ENCODE measurements at places on chromosomes 1 and 21.

DNA sequence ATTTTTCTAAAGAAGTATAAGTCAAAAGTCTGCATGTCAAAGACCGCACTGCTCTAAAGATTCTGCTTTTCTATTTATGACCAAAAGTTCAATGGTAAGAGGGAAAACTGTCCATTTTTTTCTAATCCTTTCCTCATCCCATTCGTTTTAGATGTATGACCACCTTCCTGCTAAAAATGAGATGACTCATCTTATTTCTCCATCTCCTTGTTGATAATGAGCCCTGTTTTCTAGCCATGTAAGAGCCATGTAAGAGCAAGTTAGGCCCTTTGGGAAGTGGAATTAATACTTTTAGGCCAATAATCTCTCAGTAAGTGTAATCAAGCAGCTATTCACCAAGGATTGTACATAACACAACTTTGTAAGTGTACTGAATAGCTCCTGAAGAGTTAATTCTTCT is 475.6 kb upstream of the B3GALT2 start:
- DNase-seq = peak; percentile 16

DNA sequence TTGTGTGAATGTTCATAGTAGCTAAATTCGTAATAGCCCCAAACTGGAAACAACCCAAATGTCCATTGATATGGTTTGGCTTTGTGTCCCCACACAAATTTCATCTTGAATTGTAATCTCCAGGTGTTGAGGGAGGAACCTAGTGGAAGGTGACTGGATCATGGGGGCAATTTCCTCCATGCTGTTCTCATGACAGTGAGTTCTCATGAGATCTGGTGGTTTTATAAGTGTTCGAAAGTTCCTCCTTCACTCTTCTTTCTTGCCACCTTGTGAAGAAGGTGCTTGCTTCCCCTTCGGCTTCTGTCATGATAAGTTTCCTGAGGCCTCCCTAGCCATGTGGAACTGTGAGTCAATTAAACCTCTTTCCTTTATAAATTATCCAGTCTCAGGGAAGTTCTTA is 11.3 kb downstream of the UBE2G2 start:
- no peak for DNase-seq

- no peak for DNase-seq
These were observed at the start of gene WNT3A for GRCh38 chr1:228006786-228007048. Gene WNT3A (plus strand): TSS chr1:228006998. CDS start chr1:228007129, 131 bp downstream.

GRCh38 chr1:96416701-96417444 is 304.7 kb upstream of the PTBP2 start:
- no peak for DNase-seq

- no peak for DNase-seq
These were observed 351.9 kb downstream of the S1PR1 start for GRCh38 chr1:101588677-101589076.

GRCh38 chr1:238252033-238252802 is 361.5 kb upstream of the ZP4 start:
- peak; percentile 30 for DNase-seq

- DNase-seq = no peak
These were observed 196.7 kb upstream of the DAB1 start for GRCh38 chr1:57620605-57621004.

GRCh38 chr1:50959303-50959912 is 659 bp downstream of the FAF1 start:
- no peak for DNase-seq

GRCh38 chr1:167650269-167651160 is 20.5 kb downstream of the RCSD1 start:
- no peak for DNase-seq

DNA sequence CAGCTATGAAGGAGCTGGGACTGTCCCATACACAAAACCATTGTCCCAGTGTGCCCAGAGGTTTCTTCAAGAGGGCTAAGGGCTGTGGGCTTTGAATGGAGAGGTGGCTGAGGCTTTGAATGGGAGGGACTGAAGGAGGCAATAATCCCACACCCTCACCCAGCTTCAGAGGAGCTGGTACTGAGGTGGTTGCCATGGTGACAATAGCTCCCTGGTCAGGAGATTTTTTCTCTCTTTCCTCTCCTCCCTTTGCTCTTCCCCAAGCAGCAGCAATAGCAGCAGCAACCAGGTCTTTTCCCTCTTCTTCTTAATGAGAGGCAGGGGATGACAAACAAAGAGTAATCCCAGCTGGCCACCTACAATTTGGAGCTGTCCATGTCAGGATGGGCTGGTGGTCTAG is 1.6 kb downstream of the HPCAL4 start:
- DNase-seq = no peak

DNA sequence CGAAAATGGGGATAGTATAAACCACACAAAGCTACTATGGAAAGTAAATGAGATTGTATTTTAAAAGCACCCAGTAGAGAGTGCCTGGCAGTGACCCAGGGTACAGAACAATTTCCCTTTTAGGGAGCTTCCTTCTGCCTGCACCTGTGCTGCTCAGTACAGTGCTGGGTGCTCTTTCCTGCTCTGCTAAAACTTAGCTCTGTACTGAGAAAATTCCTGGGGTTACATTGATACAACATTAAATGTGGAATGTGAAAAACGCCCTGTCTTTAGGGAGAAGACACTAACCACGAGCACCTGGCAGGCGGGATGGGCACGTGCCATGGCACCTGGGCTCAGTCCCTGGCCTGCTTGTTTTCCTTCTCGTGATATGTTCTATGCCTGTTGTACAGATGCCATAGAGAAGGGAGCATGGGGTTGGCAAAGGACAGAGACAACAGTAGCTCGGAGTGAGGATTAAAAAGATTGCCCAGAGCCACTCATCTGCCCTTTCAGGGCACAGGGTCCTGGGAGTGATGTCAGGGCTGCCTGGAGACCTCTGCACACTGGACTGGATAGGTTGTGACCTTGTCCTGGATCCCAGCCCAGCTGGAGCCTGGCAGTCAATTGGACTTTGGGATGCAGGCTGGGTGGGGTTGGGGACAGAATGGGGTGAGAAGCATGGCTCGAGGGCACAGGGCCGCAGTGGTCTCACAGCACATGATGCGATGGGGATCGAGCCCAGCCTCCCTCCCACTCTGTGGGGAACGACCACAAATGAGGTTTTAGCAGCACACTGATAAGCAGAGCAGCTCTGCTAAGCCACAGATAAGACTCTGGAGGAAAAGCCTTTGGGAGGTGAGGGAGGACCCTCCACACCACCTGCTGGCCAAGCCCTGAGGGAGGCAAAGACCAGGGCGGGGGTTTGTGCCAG is 4.2 kb downstream of the SPATA46 start:
- DNase-seq = no peak

GRCh38 chr1:6081901-6082300 is 36.2 kb downstream of the KCNAB2 start:
- DNase-seq = no peak

- peak; percentile 36 for DNase-seq
These were observed 296.7 kb upstream of the PTBP2 start for GRCh38 chr1:96424877-96425276.

GRCh38 chr1:160432371-160432786 is 32.0 kb downstream of the VANGL2 start:
- no peak for DNase-seq

- no peak for DNase-seq
These were observed 73.5 kb downstream of the KAZN start for GRCh38 chr1:14672005-14672404.

DNA sequence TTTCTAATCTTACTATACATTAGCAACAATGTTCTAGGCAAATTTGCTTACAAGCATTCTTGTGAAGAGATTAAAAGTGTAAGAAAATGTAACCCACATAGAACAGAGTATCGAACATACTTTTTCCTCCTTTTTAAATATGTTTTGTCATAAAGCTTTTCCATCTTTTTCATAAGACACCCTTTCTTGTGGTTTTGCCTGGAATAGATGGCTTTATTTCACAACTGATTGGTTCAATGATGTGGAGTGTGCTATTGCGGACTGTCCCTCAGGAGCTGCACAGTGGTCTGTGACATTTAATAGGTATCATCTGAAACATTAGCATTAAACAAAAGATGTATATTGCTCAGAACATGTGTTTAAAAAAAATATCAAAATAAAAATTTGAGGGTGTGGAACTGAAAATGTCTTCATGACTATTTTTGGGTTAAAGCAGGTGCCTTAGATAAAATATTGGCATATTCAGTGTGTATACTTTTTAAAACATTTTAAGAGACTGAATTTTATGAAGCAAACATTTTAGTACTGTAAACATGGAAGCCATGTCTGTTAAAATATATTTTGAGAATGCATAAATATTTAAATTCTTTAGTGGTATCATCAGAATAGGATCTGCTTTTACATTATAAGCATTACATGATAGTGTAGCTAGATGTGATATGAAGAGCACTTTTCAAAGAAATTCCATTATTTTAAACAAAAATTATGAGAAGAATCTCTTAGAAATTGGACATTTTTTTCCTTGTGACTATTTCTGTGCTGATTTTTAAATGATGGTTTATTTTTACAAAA is 48.3 kb upstream of the C1orf146 start:
- no peak for DNase-seq

DNA sequence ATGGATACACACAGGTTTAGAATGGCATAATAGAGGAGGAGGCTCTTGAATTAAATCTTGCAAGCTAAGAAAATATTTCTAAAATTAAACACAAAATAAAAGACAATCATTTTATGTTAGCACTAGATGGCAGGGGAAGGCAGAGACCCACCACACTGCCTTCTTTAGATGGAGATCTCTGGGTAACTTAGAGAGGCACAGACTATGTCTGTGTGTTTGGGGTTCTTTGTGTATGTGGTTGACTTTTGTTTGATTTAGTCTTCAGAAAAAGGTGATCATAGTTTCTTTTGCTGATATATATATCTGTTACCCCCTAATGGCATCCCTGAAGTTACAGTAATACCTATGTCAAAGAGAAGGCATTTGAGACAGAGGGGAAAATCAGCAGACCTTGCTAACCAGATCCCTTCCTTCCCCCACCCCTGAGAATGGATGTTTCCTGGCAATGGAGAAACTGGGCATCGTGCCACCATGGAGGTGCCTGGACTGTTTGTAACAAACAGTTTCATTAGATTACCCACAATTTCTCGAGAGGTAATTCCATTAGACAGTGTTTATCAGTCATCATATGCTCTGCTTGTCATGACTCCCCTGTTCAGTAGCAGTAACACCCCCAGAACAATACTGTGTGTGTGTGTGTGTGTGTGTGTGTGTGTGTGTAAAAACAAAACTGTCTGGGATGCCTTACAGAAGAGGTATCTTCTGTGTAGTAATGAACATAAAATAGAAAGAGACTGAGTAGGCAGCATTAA is 228.3 kb upstream of the DEPDC1 start:
- DNase-seq = no peak

DNA sequence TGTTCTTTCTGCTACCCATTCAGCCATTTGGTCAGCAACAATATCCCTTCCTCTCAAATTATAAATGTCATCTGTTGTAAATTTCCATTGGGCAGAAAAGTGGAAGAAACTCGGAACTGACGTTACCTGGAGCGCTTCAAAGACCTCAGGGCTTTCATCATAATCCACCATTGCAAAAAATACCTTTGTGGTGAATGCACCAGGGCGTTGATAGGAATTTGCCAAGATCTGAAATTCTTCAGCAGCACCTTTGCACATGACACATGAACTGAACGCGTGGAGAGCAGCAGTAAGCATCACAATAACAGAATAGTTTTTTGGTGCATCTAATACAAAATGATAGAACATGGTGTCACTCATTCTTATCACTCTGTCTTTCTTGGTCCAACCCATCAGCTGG is 3.1 kb upstream of the TEKT2 start:
- DNase-seq = no peak

DNA sequence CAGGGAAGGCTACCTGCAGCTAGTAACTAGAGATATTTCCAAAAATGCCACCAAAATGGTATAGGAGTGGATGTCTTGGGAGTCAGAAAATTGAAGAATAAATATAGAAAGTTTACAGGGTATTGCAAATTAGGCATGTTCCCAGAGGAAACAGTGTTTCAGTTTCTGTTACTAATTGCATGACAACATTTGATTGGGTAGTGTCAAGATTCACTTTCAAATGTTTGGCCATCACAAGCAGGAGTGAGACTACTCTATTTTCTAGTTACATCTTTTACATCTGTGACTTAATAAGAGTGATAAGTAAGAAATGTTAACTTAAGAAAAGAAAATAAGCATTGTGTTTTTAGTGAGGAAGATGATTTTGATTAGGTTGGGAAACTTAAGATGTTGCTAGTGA is 30.2 kb downstream of the AMY1C start:
- DNase-seq = no peak

DNA sequence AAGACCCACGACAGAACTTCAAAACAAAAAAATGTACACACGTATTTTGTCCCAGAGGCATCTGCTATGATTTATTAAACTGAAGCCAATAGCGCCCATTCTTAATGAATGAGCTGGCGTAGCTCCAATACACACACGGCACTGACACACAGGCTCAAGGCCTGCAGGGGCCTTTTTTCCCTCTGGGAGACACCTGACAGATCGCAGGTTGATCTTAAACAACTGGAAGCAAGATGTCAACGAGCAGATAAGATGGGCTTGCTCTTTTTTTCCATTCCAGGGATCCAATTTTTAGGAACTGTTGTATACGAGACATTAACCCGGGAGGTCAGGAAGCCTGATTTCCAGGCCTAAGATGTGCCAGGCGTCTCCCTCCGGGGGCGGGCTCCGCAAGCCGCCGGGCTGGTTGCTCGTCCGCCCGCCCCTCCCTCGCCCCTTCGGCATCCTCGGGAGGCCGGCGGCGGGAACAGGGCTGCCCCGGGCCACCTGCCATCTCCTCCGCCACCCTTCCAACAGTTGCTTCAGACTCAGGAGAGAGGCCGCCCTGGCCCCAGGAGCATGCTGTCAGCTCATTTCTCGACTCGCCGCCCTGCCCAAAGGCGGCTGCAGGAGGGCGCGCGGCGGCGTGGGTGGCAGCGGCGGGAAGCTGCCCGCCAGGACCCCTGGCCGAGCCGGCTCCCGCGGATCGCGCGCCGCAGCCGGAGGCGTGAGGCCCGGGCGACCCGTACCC is 735 bp downstream of the TTC13 start:
- no peak for DNase-seq
